ENCODE measurements at places on chromosomes 12 and 14.
A peak's percentile ranks its signal among the peaks of the same experiment; 100 is the strongest.

GRCh38 chr12:111784953-111785352, 18.2 kb downstream of the ALDH2 start:
- no peak for DNase-seq

DNA sequence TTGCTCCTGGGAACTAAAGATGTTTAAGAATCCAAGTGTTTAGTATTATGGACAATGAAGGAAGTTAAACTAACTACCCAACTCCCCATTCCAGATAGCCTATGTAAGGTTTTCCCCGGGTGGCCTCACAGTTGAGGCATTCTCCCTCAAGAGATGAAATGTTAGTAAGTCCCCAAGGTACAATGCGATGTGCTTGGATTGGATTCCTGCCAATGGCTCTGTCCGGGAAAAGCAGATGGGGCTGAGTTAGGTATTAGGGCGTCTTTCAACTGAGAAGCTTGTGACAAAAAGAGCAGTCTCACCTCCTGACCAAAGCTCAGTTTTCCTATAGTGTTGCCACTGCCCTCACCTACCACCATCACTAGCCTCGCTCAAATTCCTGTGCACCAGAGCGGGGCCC, 64.8 kb upstream of the E2F7 start:
- DNase-seq: no peak

DNA sequence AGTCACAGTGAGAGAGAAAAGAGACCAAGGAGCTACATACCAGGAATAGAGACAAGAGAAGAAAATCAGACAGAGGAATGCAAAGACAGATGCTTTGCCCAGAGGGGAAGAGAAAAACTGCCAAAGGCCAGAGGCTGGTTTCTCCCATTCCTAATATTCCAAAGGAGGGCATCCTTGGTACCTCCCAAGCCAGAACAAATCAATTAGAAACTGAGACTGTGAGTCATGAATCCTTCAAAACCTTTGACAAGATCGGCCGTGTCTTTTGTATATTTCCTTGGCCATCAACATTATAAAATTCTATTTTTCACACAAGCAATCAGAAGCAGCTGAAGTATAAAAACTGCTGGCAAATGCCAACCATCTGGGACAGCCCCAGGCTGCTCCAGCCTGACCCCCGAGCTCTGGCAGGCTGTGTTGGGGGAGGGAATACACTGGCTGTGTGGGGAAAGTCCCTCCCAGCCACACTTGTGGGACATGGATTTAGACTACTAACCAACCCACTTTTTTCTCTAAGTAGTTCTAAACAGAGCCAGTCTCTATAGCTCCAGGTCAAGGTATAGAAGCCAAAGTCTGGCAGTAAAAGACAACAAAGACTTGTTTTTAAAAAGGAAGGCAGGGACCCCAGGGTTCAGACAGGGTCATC, 13.7 kb downstream of the POMT2 start:
- DNase-seq: no peak

- no peak for DNase-seq
Measured at GRCh38 chr12:3267690-3268089, 190.5 kb downstream of the TSPAN9 start.

DNA sequence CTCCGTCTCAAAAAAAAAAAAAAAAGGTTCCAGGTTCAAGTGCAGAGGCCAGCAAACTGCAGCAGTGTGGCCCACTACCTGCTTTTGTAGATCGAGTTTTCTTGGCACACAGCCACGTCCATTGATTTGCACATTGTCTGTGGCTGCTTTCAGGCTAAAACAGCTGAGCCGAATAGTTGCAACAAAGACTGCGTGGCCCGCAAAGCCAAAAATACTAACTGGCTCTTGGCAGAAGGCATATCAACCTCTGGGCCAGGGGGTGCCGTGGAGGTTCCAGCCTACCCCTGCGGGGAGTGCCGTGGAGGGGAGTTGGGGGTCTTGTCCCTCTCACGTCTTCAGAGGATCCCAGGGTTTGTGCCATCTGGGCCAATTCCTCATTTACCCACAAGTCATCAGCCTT, 170.1 kb downstream of the ADGRD1 start:
- DNase-seq: no peak

DNA sequence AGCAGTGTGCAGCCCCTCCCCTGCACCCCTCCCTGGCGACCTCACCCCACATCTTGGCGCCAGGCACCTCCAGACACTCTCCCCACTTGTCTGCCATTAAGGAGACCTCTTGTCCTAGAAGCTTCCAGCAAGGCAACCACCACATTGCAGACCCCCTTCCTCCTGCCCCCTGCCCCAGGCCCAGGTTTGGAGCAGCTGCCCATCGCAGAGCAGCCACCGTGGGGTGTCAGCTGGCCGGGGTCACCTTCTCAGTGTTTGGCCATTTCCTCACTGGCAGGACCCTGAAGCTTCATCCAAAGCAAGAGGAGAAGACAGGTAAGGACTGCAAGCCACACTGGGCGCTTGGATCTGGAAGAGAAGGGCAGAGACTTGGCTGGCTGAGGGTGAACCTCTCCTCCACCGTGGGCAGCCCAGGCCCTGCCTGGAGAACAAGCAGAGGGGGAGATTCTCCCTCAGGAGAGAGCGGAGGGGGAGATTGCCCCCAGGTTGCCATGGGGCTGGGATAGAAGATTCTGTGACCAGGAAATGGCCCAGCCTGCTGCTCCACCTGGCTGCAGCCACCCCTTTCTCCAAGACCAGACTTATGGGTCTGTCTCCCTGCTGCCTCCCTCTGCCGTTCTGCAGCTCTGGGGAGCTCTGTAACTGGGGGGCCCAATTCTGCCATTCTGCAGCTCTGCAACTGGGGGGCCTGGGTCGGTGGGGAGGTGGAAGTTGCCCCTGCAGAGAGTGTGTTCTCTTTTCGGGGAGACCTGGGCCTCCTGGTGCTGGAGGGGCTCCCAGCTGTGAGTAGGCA, 72.9 kb upstream of the C14orf180 start:
- DNase-seq: no peak

- DNase-seq: no peak
Measured at GRCh38 chr12:84585776-84586395, 326.7 kb downstream of the SLC6A15 start.

DNA sequence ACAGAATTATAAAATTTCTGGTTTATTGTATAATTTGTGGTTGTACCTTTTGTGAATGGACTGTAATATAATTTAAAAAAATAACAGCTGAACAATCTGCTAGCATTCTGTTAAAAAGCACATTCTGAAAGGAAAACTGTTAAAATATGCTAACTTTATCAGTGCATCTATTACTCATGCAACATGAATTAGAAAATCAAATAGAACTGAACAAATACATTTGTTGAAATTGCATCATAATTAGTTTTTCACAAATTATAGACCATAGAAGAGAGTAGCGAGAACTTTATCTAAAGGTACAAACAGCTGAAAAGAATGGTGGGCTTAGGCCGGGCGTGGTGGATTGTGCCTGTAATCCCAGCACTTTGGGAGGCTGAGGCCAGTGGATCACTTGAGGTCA, 33.0 kb downstream of the PTPN21 start:
- no peak for DNase-seq

DNA sequence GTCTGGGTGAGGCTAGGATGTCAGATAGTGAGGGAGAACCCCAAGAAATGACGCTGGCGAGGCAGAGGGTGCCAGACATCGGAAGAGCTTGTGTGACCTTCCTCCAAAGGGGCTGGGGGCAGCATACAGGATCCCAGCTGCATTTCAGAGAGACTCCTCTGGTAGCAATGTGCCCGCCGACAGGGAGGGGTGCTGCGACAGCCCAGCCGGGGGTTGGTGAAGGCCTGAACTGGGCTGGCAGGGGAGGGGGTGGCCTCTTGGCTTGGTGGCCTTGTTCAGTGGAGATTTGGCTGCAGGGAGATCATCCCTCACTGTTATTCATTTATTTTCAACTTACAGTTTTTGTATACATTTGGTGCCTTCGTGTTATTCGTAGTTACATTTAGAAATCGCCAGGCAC, 5.2 kb downstream of the TCHP start:
- no peak for DNase-seq

- no peak for DNase-seq
Measured at GRCh38 chr12:2020511-2020910, 16.3 kb upstream of the DCP1B start.

GRCh38 chr14:100221533-100222223, 17.3 kb upstream of the YY1 start:
- DNase-seq: no peak

GRCh38 chr14:94290197-94290596, 2.9 kb downstream of the SERPINA10 start:
- DNase-seq: no peak

- no peak for DNase-seq
Measured at GRCh38 chr14:79117561-79117960, 947.4 kb downstream of the NRXN3 start.

GRCh38 chr12:54201001-54201794, 12.4 kb upstream of the SMUG1 start:
- DNase-seq: no peak

- no peak for DNase-seq
Measured at GRCh38 chr12:87779016-87779415, 250.2 kb downstream of the C12orf50 start.

DNA sequence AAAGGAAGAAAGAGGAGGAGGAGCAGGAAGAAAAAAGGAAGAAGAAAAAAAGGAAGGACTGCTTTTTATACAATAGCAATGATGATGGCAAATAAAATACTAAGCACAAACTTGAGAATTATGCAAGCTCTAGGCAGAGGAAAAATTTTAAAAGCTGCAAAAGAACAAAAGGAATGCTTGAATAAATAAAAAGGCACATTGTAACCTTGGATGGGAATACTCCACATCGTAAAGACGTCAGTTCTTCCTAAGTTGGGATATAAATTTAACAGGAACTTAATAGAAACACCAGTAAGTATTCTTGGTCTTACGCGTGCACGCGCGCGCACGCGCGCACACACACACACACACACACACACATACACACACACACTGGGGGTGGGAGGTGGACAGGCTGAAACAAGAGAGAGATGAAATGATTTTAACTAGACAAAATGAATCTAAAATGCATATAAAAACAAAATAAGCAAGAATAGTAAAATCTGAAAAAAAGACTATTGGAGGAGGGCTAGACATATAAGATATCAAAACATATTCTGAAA, 43.0 kb downstream of the SERPINA3 start:
- DNase-seq: peak; percentile 12

- DNase-seq: no peak
Measured at GRCh38 chr12:113857371-113857770, 108.8 kb downstream of the RBM19 start.

GRCh38 chr14:57657487-57657886, 163.8 kb upstream of the CCDC198 start:
- peak; percentile 17 for DNase-seq

- DNase-seq: no peak
Measured at GRCh38 chr14:95488376-95489213, 27.9 kb downstream of the SYNE3 start.

DNA sequence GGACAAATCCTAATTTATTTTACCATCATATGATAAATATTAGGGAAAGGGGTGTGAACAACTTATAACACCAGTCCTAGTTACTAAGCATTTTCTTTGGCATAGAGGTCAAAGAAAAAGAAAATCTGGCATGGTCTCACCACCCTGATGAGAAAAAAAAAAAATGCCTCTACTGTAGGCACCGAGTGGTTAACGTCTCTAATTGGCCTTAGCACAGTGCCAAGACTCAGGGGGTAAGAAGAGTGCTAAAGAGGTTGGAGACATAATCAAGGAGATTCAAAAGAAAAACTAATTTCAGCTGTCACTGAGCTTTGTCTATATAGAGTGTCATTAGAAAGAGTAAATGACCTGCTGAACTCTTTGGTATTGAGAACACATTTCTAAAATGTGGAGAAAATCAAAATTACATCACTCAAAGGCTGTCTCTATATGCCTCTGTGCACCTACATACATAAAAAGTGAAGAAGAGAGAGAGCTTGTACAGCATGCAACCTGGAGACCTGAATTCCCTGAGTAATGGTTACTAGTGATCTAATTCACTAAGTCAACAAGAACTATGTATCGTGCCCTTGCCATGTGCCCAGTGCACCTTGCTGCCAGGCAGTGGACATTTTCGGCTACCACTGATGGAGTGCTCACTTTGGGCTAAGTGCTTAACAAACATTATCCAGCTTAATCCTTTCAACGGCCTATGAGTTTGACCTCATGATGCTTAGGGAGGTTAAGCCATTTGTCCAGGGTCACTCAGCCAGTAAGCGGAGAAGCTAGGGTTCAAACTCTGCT, 113.8 kb upstream of the G2E3 start:
- no peak for DNase-seq

GRCh38 chr14:61501714-61502458, 180.5 kb downstream of the PRKCH start:
- no peak for DNase-seq

DNA sequence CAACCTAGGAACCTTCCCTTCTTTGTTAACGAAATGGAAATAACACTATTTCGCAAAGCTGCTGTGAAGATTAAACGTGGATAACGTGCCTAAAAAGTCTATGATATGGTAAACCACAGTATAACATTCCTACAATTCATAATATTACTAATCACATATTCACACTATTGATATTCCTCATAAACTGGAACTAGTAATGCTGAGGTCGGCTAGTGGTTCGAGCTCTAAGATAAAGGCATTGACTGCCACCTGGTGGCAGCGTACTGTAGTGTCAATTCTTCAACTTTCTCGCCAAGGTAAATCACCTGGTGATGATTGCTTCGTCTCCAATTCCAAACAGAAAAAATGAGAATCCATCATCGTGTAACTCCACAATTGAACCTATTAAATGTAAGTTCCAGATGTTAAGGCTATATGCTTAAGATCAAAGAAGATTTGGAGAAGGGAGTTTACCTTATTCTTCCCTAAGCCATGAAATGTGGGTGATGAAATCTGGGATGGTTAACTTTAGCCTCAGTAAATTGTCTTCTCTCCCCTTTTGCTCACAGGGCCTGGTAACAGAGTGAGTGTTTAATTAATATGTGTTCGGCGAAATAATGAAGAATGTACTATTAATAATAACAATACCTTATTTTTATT, 197.5 kb upstream of the TMEM132C start:
- peak; percentile 60 for DNase-seq

All from fibroblast of skin of left quadriceps (primary cell).